Foreskin keratinocyte (primary cell): ENCODE measurements at places on chromosomes 16 and 17. TPM values are rescaled to one million over a fixed set of nuclear protein-coding genes. Genes with fewer than 3 reads are reported as not detected.

Gene TEX19
- 0.07 TPM in 1 of 2 replicates, not detected in the other for total RNA-seq

Gene MRPL45
- total RNA-seq = 38.5 and 38.6 TPM in 2 replicates

Gene RTN4RL1
- 2.6 and 4.2 TPM in 2 replicates for total RNA-seq

Gene GLIS2
- total RNA-seq = 5.0 and 5.3 TPM in 2 replicates

Gene CDRT15
- not detected in 2 replicates for total RNA-seq

Gene NPIPA3
- 4.0 and 5.1 TPM in 2 replicates for total RNA-seq

Gene SCARF1
- 0.10 TPM in 1 of 2 replicates, not detected in the other for total RNA-seq

Gene MMP15
- total RNA-seq = 7.7 and 8.4 TPM in 2 replicates

Gene PRSS22
- 1.3 and 2.1 TPM in 2 replicates for total RNA-seq

Gene HASPIN
- 13.6 and 15.9 TPM in 2 replicates for total RNA-seq

Gene ZPBP2
- total RNA-seq = not detected in 2 replicates

Gene HBQ1
- total RNA-seq = 0.28 TPM in 1 of 2 replicates, not detected in the other

Gene CDH16
- 0.07 TPM in 1 of 2 replicates, not detected in the other for total RNA-seq

Gene PDILT
- not detected in 2 replicates for total RNA-seq

Gene KRTAP2-2
- total RNA-seq = not detected in 2 replicates

Gene CEP20
- 35.3 and 38.6 TPM in 2 replicates for total RNA-seq

Gene CCL16
- not detected in 2 replicates for total RNA-seq

Gene CES4A
- 2.8 and 3.4 TPM in 2 replicates for total RNA-seq

Gene RUNDC3A
- 0.14 and 0.18 TPM in 2 replicates for total RNA-seq

Gene MARVELD3
- total RNA-seq = 13.6 and 14.2 TPM in 2 replicates

Gene LRRC37A
- 1.1 and 2.3 TPM in 2 replicates for total RNA-seq

Gene PRR15L
- not detected in 2 replicates for total RNA-seq

Gene SUPT4H1
- total RNA-seq = 70.1 and 73.0 TPM in 2 replicates

Gene FBXL16
- 0.28 and 2.4 TPM in 2 replicates for total RNA-seq

Gene MYOCD
- total RNA-seq = 0.07 TPM in 1 of 2 replicates, not detected in the other

Gene KRT37
- not detected in 2 replicates for total RNA-seq

Gene GPR142
- not detected in 2 replicates for total RNA-seq

Gene CAPNS2
- 5.6 and 18.0 TPM in 2 replicates for total RNA-seq

Gene TP53TG3C
- total RNA-seq = not detected in 2 replicates

Gene PHOSPHO1
- 0.11 and 0.31 TPM in 2 replicates for total RNA-seq

Gene CCL17
- not detected in 2 replicates for total RNA-seq

Gene QRICH2
- total RNA-seq = 1.5 and 2.1 TPM in 2 replicates

Gene KCNH4
- not detected in 2 replicates for total RNA-seq

Gene PRAC1
- total RNA-seq = not detected in 2 replicates

Gene FXR2
- total RNA-seq = 44.8 and 46.8 TPM in 2 replicates

Gene GPRC5C
- 9.3 and 17.6 TPM in 2 replicates for total RNA-seq

Gene SDR42E2
- not detected in 2 replicates for total RNA-seq

Gene TNK1
- total RNA-seq = 7.5 and 11.2 TPM in 2 replicates

Gene PIPOX
- total RNA-seq = 0.25 TPM in 1 of 2 replicates, not detected in the other

Gene OTOP3
- total RNA-seq = not detected in 2 replicates

Gene TSNAXIP1
- 0.35 and 0.65 TPM in 2 replicates for total RNA-seq
